Activated CD4-positive, alpha-beta T cell treated with anti-CD3 and anti-CD28 coated beads for 36 hours (primary cell): ENCODE measurements at places on chromosomes 12 and 14. TPM values are rescaled to one million over a fixed set of nuclear protein-coding genes. Genes with fewer than 3 reads are reported as not detected.

DNA sequence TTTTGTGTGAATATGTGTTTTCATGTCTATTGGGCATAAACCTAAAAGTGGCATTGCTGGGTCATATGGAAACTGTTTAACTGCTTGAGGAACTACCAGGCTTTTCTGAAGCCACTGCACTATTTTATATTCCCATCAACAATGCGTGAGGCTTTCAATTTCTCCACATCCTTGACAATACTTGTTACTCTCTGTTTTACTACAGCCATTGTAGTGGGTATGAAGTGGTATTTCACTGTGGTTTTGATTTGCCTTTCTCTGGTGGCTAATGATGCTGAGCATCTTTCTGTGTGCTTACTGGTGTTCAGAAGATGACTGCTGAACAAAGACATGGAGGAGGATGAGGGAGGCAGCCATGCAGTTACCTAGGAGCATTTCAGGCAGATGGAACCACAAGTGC is 13.2 kb upstream of the TDG start:
- H3K27ac ChIP-seq, result peak overlapping the region; percentile 97
- peaks cover 65% of the 10 kb centered on the region for H3K36me3 ChIP-seq
- peak; percentile 30 for DNase-seq
- H3K4me1 ChIP-seq, result peaks cover 61% of the 10 kb centered on the region
- H3K27me3 ChIP-seq, result no peaks in the 10 kb centered on the region

GRCh38 chr14:102778338-102779083 is 1.3 kb downstream of the TRAF3 start:
- no peaks in the 10 kb centered on the region for H3K27me3 ChIP-seq
- peak; percentile 52 for DNase-seq
- peak overlapping the region; percentile 88 for H3K4me3 ChIP-seq
- peak overlapping the region; percentile 94 for H3K27ac ChIP-seq

DNA sequence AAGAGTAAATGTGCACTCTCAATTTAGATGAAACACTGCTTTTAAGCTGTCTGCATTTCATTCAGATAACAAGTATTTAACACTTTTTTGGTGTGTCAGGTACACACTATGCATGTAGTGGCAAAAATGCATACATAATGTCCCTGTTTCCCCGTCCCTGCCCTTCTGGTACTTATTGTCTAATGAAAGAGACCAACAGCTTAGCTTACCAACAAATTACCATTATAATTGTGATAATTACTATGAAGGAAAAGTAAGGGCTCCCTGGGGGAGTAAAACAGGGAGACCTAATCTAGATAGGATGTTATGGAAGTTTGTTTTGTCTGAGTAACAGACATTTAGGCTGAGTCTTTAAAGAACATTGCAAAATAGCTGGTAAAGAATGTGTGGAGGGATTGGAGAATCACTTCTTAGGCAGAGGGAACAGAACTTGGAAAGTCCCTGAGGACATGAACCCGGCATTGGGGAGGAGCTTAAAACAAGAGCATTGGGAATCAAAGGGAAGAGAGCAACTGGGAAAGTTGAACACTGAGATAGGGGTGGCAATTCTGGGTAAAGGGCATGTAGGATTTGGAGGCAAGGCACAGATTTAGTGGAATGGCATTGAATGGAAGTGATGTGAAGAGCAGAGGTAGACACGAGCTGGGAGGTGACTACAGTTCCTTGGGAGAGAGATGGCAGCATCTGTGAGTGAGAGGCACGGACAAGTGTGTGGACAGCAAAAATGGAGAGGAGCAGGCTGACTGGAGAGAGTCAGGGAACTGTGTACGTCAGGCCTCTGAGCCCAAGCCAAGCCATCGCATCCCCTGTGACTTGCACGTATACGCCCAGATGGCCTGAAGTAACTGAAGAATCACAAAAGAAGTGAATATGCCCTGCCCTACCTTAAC is 181.6 kb downstream of the GRIP1 start:
- H3K4me1 ChIP-seq, result no peaks in the 10 kb centered on the region
- H3K27me3 ChIP-seq, result peaks cover 2% of the 10 kb centered on the region
- no peaks in the 10 kb centered on the region for H3K36me3 ChIP-seq
- H3K4me3 ChIP-seq, result no peak overlapping the region
- H3K27ac ChIP-seq, result no peak overlapping the region

LYZ gene
- total RNA-seq, result not detected

- no peak overlapping the region for H3K4me3 ChIP-seq
- peaks cover 11% of the 10 kb centered on the region for H3K36me3 ChIP-seq
- H3K4me1 ChIP-seq, result peaks cover 7% of the 10 kb centered on the region
- no peak overlapping the region for H3K27ac ChIP-seq
These were observed 28.3 kb upstream of the SYCP3 start for GRCh38 chr12:101767537-101767936.

GRCh38 chr14:76778546-76779215 is 17.4 kb downstream of the VASH1 start:
- H3K4me1 ChIP-seq, result peaks cover 22% of the 10 kb centered on the region
- no peak for DNase-seq
- H3K27me3 ChIP-seq, result no peaks in the 10 kb centered on the region
- H3K4me3 ChIP-seq, result no peak overlapping the region
- H3K27ac ChIP-seq, result no peak overlapping the region

DNA sequence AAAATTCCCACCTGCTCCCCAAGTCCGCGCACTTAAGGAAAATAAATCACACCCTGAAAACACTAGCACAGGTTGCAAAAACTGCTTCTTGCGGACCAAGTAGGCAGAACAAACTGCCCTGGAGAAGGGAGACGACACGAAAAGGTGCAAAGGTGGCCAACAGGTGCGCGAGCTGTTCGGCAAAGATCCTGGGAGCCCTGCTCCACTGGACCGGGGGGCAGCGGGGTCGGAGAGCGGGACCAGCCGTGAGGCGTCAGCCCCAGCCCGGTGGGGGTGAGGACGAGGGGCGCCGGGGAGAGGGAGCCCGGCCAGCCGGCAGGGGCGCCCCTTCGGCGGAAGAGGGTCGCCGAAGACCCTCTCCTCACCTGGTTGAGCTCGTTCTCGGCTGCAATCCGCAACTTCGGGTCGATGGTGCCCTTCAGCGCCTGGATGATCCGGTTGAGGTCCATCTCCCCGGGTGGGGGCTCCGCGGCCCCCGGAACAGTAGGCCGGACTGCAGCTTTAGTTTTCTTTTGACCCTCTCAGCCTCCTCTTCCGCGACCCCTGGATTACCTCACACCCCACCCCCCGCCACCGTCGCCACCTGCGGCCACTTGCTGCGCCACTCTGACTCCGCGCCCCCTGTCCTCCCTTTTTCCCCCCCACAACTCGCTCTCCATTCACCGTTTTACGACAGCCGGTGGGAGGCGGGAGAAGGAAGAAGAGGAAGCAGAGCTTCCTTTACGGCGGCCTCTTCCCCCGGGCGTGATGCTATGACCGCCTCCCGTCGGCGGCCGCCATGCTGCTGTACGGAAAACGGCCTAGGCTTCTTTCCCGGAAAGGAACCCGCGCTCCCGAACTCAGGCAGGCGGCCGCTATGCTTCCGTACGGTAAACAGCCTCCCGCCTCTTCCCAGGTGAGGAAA is at the start of gene IPO8:
TSS of gene IPO8 (minus strand) at position 671 of the 904 bp plus-strand sequence. CDS start at position 449, 222 bp downstream.
- H3K36me3 ChIP-seq, result no peaks in the 10 kb centered on the region
- DNase-seq, result peak; percentile 91
- peaks cover 37% of the 10 kb centered on the region for H3K4me1 ChIP-seq
- H3K27ac ChIP-seq, result peak within 1 kb of the TSS; percentile 95

- no peaks in the 10 kb centered on the region for H3K27me3 ChIP-seq
- H3K4me3 ChIP-seq, result no peak overlapping the region
- no peak for DNase-seq
- H3K4me1 ChIP-seq, result peaks cover 7% of the 10 kb centered on the region
These were observed 26.6 kb downstream of the NUP37 start for GRCh38 chr12:102093319-102093718.

ASPG gene
- total RNA-seq, result not detected

- peaks cover 64% of the 10 kb centered on the region for H3K36me3 ChIP-seq
- peak overlapping the region; percentile 97 for H3K27ac ChIP-seq
- H3K27me3 ChIP-seq, result no peaks in the 10 kb centered on the region
- peak; percentile 65 for DNase-seq
- H3K4me1 ChIP-seq, result peaks cover 94% of the 10 kb centered on the region
These were observed 184.4 kb upstream of the HIF1A start for GRCh38 chr14:61510736-61511557.

DNA sequence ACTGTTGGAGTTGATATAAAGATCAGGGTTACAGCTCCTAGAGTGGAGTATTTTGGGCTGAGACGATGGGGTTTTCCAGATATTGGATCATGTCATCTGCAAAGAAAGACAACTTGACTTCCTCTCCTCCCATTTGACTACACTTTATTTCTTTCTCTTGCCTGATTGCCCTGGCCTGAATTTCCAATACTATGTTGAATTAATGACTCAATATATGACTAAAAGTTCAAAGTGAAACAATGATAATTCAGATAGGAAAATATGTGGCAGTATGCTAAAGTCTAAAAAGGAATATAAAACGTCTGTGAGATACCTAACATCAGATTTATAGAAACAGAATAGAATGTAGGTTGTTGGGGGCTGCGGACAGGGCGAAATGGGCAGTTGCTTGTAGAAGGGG is 72.2 kb downstream of the BHLHE41 start:
- no peak for DNase-seq
- no peaks in the 10 kb centered on the region for H3K36me3 ChIP-seq
- H3K27me3 ChIP-seq, result peaks cover 4% of the 10 kb centered on the region
- H3K4me1 ChIP-seq, result no peaks in the 10 kb centered on the region
- H3K4me3 ChIP-seq, result no peak overlapping the region

GRCh38 chr12:95336387-95337067 is 118.9 kb downstream of the VEZT start:
- no peaks in the 10 kb centered on the region for H3K27me3 ChIP-seq
- no peak overlapping the region for H3K4me3 ChIP-seq
- DNase-seq, result no peak
- no peak overlapping the region for H3K27ac ChIP-seq
- no peaks in the 10 kb centered on the region for H3K36me3 ChIP-seq

GRCh38 chr12:46267575-46267824 is 1.3 kb downstream of the SLC38A1 start:
- peaks cover 13% of the 10 kb centered on the region for H3K36me3 ChIP-seq
- no peak overlapping the region for H3K4me3 ChIP-seq
- peak; percentile 66 for DNase-seq
- no peak overlapping the region for H3K27ac ChIP-seq

DNA sequence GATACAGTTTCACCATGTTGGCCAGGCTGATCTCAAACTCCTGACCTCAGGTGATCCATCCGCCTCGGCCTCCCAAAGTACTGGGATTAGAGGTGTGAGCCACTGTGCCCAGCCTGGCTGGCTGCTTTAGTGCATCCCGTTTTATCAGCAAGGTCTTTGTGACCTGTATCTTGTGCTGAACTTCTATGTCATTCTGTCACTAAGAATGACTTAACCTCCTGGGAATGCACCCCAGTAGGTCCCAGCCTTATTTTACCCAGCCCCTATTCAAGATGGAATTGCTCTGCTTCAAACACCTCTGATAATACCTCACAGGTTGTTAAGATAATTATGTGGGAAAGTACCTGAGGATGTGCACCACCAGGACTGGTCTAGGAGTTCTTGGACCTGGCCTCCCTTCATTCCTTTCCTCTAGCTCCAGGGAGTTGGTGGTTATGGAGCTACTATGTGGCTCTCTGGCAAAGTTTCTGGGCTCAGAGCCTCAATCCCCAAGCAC is 26.1 kb upstream of the JPH4 start:
- H3K4me3 ChIP-seq, result no peak overlapping the region
- H3K4me1 ChIP-seq, result peaks cover 34% of the 10 kb centered on the region
- DNase-seq, result no peak
- H3K36me3 ChIP-seq, result peaks cover 7% of the 10 kb centered on the region

COL2A1 gene
- not detected for total RNA-seq

- H3K27me3 ChIP-seq, result no peaks in the 10 kb centered on the region
- DNase-seq, result no peak
- H3K27ac ChIP-seq, result no peak overlapping the region
- no peaks in the 10 kb centered on the region for H3K4me1 ChIP-seq
- H3K4me3 ChIP-seq, result no peak overlapping the region
- no peaks in the 10 kb centered on the region for H3K36me3 ChIP-seq
These were observed 43.2 kb downstream of the MGAT4C start for GRCh38 chr12:86213012-86213411.

RD3L gene
- not detected for total RNA-seq

KLHDC2 gene
- 22.4 TPM for total RNA-seq

CALCOCO1 gene
- 20.4 TPM for total RNA-seq
